ENCODE measurements at places on chromosomes 2 and 18. TPM values are rescaled to one million over a fixed set of nuclear protein-coding genes. Genes with fewer than 3 reads are reported as not detected.

Gene CHRNA1
- not detected for total RNA-seq

Gene COX5B
- 310 TPM for total RNA-seq

Gene CREG2
- total RNA-seq: 9.0 TPM

Gene ID2
- 0.61 TPM for total RNA-seq

Gene LHCGR
- total RNA-seq: not detected

Gene CAVIN2
- total RNA-seq: 2.5 TPM

Gene CDK15
- total RNA-seq: not detected
